Sigmoid colon (tissue), 7 donors: ENCODE measurements at places on chromosomes 1 and 21.

- DNase-seq = no peak
These were observed 56.9 kb downstream of the CD34 start for GRCh38 chr1:207854001-207854400.

DNA sequence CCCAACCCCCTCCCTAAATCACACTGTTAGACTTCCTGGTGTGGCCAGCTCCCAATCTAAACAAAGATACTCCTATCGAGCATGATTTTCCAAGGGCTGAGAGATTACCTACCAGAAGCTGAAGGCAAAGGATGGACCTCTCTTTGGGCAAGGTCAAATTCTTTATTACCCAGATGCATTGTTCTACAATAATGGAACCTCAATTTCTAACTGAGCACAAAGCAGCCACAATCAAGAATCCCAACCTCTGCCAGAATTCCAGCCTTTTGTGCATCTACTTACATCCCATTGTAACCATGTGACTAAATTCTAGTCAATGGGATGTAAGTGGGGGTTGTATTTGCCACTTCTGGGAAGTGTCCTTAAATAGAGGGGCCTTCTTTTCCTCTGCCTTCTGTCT, 24.9 kb upstream of the VPS26C start:
- DNase-seq = no peak

DNA sequence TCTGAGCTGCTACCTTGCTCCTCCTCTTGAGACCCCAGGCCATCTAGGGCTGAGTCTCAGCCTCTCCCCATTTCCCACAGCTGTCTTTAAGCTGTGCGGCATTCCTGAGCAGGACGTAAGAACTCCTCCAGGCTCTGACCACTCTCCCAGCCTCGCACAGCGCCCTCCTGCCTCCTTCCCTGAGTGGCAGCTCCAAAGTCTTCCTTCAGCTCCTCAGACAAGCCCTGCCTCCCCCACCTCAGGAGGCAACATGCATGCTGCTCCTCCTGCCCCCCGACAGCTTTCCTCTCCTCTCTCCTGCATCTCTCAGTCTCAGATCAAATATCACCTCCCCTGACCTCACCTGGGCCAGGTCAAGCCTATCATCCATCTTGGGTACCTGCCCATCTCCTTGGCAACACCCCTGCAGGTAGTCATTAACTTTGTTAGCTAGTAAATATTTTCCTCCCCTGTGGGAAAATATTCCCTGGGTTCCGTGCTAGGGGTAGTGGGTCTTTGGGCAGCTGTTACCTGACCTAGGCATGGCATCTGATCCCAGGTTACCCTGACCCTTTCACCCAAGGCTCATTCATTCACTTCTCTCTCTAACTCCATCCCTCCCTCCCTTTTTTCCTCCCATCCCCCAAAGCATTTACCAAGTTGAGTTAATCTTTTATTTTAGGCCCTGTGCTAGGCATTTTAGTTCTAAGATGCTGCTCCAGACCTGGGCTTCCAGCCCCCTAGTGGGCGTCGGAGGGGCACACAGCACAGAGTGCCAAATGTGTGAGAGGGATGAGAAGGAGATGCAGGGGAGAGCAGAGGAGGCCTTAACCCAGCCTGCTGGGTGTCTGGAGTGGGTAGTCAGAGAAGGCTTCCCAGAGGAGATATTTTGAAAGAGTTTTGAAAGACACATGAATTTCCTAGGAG, 419.9 kb downstream of the PTPRU start:
- no peak for DNase-seq

GRCh38 chr1:116262207-116262994, 110.6 kb upstream of the ATP1A1 start:
- no peak for DNase-seq

GRCh38 chr1:198275597-198275996, 118.8 kb downstream of the NEK7 start:
- no peak for DNase-seq

DNA sequence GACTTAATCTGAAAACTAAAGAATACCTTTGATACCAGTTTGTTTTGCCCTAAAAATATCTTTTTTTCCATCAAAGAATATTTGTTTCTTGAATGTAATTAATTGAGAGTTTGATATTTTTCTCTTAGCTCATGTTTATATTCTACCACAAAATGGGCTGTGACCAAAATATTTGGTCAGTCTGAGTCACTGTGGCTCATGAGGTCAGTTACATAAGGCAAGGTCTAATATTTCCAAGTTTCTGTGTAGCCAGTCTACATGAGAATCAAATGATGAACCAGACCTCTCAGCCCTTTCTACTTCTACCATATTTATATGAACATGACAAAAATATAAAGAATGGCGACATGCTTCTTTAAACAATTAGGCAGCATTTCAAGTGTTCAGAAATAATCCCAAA, 83.0 kb upstream of the IVNS1ABP start:
- DNase-seq = no peak

DNA sequence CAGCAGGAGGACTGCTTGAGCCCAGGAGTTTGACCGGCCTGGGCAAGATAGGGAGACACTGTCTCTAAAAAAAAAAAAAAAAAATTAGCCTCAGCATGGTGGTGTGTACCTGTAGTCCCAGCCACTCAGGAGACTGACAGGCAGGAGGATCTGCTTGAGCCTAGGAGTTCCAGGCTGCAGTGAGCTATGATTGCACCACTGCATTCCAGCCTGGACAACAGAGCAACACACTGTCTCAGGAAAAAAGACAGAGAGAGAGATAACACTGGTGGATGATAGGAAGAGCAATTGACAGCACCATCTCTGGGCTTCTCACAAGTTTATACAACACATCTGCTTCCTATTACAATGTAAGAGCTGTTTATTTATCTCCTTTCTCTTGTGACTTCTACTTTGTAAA, 2.4 kb upstream of the RNU11 start:
- peak; percentile 13 for DNase-seq
